ENCODE measurements at places on chromosomes 13 and 19.

- DNase-seq: no peak
These were observed 93.9 kb downstream of the UBL3 start for GRCh38 chr13:29756506-29756905.

DNA sequence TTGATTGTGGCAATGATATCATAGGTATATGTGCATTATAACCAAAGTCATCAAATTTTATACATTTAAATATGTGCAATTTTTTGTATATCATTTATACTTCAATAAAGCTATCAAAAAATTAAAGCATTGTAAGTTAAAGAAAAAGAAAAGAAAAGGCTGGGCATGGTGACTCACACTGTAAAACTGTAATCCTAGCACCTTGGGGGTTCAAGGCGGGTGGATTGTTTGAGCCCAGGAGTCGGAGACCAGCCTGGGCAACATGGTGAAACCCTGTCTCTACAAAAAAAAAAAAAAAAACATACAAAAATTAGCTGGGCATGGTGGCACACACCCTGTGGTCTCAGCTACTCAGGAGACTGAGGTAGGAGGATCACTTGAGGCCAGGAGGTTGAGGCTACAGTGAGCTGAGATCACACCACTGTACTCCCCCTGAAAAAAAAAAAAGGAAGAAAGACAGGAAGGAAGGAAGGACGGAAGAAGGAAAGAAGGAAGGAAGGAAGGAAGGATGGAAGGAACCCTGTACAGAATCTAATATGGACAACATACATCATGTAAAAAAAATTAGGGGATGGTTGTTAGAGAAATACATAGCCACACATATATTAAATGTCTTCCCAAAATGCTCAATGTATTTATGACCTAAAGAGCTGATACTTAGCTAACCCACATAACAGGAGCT lies 21.7 kb upstream of the SLC25A30 start:
- DNase-seq: no peak

- DNase-seq: no peak
These were observed 192.2 kb upstream of the KL start for GRCh38 chr13:32824061-32824460.

GRCh38 chr19:33143897-33144405 lies 12.0 kb downstream of the WDR88 start:
- DNase-seq: peak; percentile 71

Data from suppressor macrophage treated with lipopolysaccharide for 4 hours (primary cell).